ENCODE measurements at places on chromosomes 12 and 14.

DNA sequence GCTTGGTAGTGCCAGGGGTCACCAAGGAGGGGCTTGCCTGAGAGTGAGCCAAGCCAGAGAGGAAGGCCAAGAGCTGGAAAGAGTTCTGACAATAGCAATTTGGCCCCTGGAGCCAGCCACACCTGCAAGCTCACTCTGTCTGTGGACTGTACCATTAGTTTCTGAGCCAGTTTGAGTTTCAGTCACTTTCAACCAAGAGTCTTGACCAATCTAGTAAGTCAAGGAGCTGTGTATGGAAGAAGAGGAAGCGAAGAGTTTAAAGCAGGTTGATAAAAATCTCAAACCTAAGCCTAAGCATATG, 38.5 kb downstream of the NT5DC3 start:
- DNase-seq: no peak

- no peak for DNase-seq
These were observed 54.0 kb downstream of the PHLDA1 start for GRCh38 chr12:75977590-75977951.

GRCh38 chr12:11071414-11071813, 9.3 kb upstream of the TAS2R46 start:
- DNase-seq: no peak

GRCh38 chr14:54777395-54777794, 125.2 kb downstream of the GCH1 start:
- no peak for DNase-seq

DNA sequence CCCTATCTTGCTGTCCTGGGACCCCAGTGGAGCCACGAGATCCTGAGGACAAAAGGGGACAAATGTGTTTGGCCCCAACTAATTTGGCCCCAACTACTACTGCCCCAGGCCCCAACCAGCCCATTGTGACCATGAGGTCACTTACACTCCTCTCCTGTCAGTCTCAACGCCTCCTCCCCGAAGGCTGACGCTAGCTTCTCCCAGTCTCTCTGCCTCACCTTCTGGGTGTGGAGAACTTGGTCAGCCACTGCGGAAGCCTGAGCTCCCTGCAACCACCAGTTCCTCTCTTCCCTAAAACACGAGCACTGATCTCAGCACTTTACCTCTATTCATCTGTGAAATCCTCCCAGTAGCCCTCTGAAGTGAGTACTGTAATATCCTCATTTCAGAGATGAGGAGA, 13.3 kb downstream of the FAM181A start:
- DNase-seq: no peak

GRCh38 chr12:90924406-90924805, 30.6 kb downstream of the CCER1 start:
- no peak for DNase-seq

- DNase-seq: peak; percentile 94
These were observed 29.5 kb upstream of the RPLP0 start for GRCh38 chr12:120230326-120230973.

Measured in retinal pigment epithelial cell (primary cell).